A549 treated with RU486 at 1 μM for 4 hours (cell line): ENCODE measurements at places on chromosomes 7 and 10. TPM values are rescaled to one million over a fixed set of nuclear protein-coding genes. Genes with fewer than 3 reads are reported as not detected.

CCDC71L gene
- 8.8 to 16.9 TPM (median 14.3 TPM) in 5 replicates for total RNA-seq

VDAC2 gene
- 283 to 327 TPM (median 289 TPM) in 5 replicates for total RNA-seq

FAM200A gene
- 4.2 to 8.0 TPM (median 6.6 TPM) in 5 replicates for total RNA-seq

OR13A1 gene
- total RNA-seq: not detected in 5 replicates

EFCAB10 gene
- total RNA-seq: 2.3 to 3.4 TPM (median 2.9 TPM) in 5 replicates

NUTM2A gene
- total RNA-seq: 0.09 to 0.10 TPM in 2 of 5 replicates, not detected in the others

PCLO gene
- total RNA-seq: 0.82 to 1.5 TPM (median 1.2 TPM) in 5 replicates

NPY4R gene
- total RNA-seq: 29.6 to 43.8 TPM (median 38.3 TPM) in 5 replicates

IKZF5 gene
- 4.5 to 7.8 TPM (median 7.0 TPM) in 5 replicates for total RNA-seq

ZRANB1 gene
- 6.6 to 10.5 TPM (median 9.5 TPM) in 5 replicates for total RNA-seq

FFAR4 gene
- total RNA-seq: 0.14 to 0.44 TPM (median 0.25 TPM) in 5 replicates
